ENCODE measurements at places on chromosomes 3 and 15.

GRCh38 chr3:38054499-38055001 is 15.5 kb downstream of the DLEC1 start:
- no peak for DNase-seq

DNA sequence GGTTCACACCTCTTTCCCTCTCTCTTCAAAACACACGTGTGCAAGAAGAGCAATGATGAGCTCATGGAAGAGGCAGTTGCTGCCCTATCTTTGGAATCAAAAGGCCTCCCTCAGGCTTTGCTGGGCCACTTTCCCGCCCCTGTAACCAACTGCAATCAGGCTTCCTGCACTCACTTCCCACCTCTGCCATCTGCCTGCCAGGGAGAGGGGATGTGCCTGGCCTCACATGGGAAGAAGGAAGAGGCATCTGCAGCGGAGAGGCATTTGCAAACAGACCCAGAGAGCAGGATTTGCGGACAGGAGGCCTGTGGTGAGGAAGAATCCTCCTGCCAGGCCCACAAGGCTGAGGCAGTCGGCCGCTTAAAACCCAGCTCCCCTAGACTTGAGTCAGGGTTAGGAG is 175.6 kb upstream of the ATP10A start:
- no peak for DNase-seq

GRCh38 chr3:133753779-133754164 is 7.6 kb downstream of the TF start:
- DNase-seq = no peak

GRCh38 chr3:132650153-132650552 is 9.5 kb downstream of the ACAD11 start:
- no peak for DNase-seq

DNA sequence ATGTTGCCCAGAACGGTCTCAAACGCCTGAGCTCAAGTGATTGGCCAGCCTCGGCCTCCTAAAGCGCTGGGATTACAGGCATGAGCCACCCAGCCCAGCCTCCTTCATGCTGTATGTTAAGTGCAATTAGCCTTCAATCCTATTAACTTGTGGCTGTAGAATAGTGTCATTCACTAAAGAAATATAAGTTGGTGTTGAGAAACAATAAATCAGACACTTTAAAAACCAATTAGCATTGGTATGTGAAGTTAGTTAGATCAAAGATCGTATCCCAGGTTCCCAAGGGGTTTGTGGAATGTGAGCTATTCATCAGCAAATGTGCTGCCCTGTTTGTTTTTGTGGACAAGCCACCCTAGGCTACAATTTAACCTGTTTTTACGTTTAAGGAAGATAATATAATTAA is 11.0 kb upstream of the PIK3CB start:
- no peak for DNase-seq

DNA sequence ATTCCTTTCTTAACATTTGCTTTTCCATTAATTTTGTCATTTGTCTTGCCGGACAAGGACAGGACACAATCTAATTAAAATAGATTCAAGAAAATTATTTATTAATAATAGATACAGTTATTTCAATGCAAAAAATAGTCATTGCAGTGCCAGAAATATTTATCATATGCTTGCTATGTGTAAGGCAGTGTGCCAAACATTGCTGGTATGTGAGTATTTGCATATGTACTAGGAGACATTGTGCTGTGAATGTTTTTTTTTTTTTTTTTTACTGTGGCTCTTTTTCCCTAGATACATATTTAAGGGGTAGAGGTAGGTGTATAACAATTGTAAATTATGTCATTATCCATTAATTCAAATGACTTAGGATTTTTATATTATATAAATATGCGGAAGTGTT is 23.3 kb downstream of the SPRED1 start:
- no peak for DNase-seq

DNA sequence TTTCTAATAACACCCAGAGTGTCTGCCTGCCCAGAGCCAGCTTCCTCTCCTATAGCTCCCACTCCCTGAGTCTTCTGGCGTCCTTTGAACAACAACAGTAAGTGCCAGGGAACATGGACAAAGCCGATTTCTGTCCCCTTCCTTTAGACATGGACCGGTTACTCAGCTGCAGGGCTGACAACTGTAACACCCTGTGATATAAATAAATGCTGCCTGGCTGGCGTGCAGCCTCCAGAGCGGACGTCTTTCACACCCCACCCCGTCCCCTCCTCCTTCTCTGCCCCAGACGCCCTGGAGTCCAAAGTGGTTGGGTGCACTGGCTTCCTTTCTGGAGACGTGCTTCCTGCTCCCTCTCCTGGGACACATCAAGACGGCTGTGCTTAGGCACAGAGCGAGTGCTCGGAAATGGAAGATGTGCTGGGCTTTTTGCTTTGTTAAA is 281.9 kb upstream of the LRRFIP2 start:
- no peak for DNase-seq

- no peak for DNase-seq
Measured at GRCh38 chr3:190089711-190090110, 31.0 kb downstream of the P3H2 start.

- no peak for DNase-seq
Measured at GRCh38 chr15:62392376-62392775, 227.3 kb upstream of the C2CD4B start.

DNA sequence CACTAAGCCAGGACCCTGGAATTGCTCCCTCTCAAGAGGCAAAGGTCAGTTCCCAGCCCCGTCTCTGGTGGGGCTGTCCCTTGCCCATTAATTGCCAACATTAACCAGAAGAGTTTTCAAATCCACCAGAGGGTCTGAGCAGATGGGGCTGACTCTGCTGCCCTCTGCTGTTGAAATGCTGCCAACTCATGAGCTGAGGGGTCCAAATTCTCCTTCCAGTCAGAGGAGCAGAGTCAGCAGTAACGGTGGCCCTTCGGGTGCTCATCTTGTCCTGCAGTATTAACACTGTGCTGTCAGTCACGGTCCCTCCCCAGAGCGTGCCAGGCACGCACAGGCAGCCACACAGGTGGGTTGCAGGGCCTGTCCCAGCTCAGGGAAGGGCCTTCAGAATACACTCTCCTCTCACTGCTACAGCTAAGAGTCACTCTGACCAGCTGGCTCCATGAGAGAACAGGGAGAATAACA is 10.7 kb upstream of the SPTBN5 start:
- DNase-seq = peak; percentile 72

- no peak for DNase-seq
Measured at GRCh38 chr3:113103588-113103987, 107.8 kb upstream of the BOC start.

- DNase-seq = no peak
Measured at GRCh38 chr3:143163562-143164100, 44.1 kb downstream of the CHST2 start.

- no peak for DNase-seq
Measured at GRCh38 chr3:106337116-106337515, 468.3 kb upstream of the CBLB start.

DNA sequence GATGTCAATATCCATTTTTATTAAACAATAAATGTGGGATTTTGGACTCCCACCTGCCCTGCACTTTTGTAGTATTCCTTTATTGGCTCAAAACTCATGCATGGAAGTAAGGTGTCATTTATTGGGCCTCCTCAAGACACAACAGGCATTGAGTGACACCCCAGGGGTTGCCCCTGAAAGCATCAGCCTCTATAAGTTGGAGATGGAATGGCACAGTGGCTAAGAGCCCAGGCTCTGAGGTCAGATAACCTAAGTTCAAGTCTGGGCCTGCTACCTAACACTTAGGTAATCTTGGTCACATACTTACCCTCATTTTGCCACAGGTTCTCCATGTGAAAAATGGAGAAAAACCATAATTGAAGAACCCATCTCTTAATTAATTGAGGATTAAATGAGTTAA is 4.6 kb downstream of the CAPN3 start:
- DNase-seq = no peak

DNA sequence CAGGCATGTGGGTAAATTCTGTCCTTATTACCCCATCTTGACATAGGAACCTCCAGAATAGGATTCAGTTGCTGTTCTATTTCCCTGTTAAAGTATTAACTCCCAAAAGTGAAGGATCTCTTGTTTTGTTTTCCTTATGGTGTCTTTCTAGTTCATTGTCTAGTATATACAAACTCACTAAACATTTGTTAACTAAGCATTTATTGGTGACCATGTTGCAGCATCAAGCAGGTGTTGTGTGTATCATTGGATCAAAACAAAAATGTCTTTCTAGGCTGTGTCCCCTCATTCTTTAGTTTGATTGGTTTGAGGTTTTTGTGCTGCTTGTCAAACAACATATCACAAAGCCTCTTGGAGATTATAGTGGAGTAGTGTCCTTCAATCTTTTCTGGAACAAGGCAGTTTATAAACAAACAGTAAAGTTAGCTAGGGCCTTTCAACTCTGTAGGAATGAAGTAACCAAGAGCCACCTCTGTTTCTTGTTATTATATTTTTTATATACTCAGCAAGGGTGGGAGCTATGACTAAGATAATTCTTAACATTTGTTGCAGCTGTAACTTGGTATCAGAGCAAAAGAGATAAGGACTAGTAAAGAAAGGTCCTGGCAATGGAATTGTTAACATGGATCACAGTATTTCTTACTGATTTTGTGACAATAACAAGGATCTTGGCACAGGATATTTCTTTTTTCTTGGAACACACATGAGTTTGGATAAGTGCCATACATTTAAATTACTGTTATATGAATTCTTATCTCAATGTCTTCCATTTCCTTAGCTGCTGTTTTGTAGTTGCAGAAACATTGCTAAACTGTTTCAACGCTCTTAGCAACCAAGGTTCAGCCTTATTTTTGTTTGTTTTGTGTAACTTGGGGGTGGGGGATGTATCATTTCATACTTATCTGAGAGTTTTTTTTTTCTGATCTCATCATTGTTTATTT is 49.3 kb downstream of the TMOD3 start:
- no peak for DNase-seq

GRCh38 chr3:167728632-167729323 is 5.9 kb downstream of the PDCD10 start:
- no peak for DNase-seq

- DNase-seq = peak; percentile 65
Measured at GRCh38 chr3:53044711-53045517, 959 bp downstream of the SFMBT1 start.

GRCh38 chr3:134372396-134373270 is 1.6 kb downstream of the AMOTL2 start:
- DNase-seq = no peak

DNA sequence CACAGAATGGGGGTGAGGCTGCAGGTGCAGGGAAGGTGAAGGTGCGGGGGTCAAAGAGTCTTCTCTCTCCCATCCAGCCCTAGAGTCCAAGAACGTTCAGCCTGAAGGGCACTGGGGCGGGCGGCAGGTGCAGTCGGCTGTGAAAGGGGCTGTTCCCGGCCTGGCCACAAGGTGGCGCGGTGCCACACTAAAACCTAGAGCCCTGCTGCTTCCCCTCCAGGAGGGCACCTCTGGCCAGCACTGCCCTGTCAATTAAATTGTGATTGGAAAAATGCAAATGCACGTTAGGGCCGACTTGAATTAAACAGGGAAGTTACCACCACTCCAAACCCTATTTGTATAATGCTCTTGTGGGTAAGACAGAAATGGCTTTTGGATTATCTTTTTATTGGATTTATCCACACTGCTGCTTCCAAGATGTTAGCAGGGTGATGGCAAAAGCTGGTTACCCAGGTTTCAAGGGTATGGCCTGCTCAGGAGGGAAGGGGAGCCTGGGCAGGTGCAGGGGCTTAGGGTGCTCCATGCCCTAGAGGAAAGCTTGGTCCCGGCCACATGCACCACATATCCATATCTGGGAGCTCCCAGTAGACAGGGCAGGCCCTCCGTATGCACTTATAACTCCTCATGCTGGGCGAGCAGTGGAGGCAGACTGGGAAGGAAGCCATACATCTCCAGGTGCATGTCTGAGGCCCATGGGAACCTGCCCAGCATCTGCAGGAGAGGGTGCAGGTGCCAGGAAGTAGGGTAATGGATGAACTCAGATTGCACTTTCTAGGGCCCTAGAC is 119.8 kb downstream of the ADCY5 start:
- peak; percentile 71 for DNase-seq

GRCh38 chr15:92843326-92843725 is 56.8 kb upstream of the CHD2 start:
- no peak for DNase-seq
